ENCODE measurements at places on chromosomes 1 and 21.

GRCh38 chr1:235888119-235888643, 21.5 kb upstream of the LYST start:
- peak overlapping the region; percentile 80 for H3K27ac ChIP-seq
- no peaks in the 10 kb centered on the region for H3K27me3 ChIP-seq
- H3K4me3 ChIP-seq, result peak overlapping the region; percentile 61
- H3K36me3 ChIP-seq, result no peaks in the 10 kb centered on the region
- ATAC-seq, result peak; percentile 93

DNA sequence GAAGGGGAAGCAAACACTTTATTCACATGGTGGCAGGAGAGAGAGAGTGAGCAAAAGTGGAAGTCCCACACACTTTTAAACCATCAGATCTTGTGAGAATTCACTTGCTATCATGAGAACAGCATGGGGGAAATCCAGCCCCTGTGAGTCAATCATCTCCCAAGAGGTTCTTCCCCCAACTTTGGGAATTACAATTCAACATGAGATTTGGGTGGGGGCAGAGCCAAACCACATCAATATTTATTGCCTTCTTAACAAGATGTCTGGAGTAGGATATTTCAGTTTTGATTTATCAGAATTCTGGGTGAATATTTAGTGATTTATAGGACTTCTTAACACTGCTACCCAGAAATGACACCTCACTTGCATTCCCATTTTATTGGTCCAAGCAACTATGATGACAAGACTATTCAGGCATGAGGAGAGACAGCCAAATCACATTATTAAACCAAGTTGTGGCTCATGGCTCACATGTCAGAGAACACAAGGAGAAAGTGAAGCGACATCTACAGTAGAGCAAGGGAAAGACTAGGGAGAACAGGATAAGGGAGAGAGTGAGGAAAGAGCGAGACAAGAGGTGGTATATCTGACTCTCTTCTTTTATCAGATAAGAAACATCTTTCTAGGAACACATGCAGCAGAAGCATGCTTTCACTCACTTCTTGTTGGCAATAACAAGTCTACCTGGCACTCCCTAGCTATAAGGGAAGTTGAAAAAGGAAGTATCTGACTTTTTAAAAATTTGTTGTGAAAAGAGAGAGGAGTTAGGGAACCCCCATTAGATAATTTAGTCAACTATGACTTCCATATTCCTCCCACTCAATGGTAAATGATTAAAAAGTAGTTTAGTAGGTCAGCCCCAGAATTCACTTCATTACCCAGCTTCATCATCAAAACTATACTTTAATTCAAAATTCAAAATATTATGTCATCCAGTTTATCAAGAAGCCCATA, 36.6 kb upstream of the PTPRC start:
- no peaks in the 10 kb centered on the region for H3K27me3 ChIP-seq
- H3K4me1 ChIP-seq, result peaks cover 49% of the 10 kb centered on the region
- ATAC-seq, result peak; percentile 61
- H3K27ac ChIP-seq, result peak overlapping the region; percentile 98

DNA sequence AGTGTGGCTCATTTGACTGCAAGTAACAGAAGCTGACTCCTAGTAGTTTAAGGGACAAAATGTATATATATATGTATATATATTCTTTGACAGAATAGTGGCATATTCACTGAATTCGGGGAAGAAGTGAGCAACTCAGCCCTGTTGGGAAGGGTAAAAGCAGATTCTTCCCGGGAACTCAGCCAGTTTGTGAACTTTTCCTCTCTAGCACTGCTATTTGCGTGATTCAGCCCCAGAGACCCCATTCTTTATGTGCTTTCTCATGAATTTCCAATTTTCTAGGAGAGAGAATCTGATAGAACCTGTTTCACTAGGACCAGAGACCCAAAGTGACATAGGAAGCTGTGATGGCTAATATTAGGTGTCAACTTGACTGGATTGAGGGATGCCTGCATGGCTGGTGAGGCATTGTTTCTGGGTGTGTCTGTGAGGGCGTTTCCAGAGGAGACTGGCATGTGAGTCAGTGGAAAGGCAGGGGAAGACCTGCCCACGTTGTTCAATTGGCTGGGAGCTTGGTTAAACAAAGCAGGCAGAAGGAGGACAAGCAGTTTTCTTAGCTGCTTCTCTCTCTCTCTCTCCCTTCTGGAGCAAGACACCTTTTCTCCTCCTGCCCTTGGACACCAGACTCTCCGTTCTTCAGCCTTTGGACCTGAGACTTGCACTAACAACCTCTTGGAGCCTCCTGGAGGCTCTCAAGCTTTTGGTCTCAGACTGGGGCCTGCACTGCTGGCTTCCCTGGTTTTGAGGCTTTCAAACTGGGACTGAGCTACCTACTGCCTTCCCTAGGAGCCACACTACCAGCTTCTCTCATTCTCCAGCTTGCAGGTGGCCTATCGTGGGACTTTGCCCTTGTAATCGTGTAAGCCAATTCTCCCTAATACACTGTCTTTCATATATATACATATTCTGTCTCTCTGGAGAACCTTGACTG, 93.4 kb upstream of the KCNK1 start:
- no peaks in the 10 kb centered on the region for H3K36me3 ChIP-seq
- H3K27ac ChIP-seq, result no peak overlapping the region

- no peak for ATAC-seq
- H3K4me1 ChIP-seq, result peaks cover 10% of the 10 kb centered on the region
- H3K27me3 ChIP-seq, result no peaks in the 10 kb centered on the region
- no peak overlapping the region for H3K27ac ChIP-seq
Measured at GRCh38 chr1:183638649-183639387, 3.2 kb upstream of the ARPC5 start.

GRCh38 chr1:209926045-209926444, 12.0 kb upstream of the SYT14 start:
- H3K4me3 ChIP-seq, result no peak overlapping the region
- H3K27ac ChIP-seq, result no peak overlapping the region
- no peak for ATAC-seq
- H3K36me3 ChIP-seq, result no peaks in the 10 kb centered on the region

- H3K27me3 ChIP-seq, result peaks cover 8% of the 10 kb centered on the region
- peaks cover 6% of the 10 kb centered on the region for H3K36me3 ChIP-seq
- no peaks in the 10 kb centered on the region for H3K4me1 ChIP-seq
- peak; percentile 39 for ATAC-seq
Measured at GRCh38 chr1:200217703-200218102, 190.2 kb downstream of the NR5A2 start.

DNA sequence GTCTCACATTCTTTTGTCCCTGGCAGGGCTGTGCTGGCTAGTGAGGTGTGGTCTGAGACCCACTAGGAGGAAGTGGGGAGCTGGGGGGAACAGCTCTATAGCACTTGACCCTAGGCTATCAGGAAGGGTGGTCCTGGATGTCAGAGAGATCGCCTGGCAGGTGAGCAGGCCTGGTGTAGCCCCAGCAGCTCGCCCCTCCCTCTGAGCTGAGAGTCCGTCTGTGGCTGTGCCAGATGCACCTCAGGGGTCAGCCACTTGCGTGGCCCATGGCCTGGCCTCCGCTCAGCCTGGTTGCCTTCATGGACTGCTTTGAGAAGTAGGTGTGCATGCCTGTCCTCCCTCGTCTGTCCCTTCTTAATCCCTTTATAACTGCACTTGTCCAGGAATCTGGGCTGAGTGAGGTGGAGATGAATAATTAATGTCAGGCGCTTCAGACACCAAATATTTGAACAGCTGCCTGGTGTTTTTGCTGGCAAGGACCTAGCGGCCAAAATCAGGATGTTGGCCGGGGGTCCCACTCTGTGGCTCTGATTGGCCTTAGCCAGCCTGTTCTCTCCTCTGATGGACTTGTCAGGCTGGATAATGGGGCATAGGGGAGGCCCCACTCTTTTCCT, 30.5 kb downstream of the TMEM53 start:
- H3K27ac ChIP-seq, result no peak overlapping the region
- H3K27me3 ChIP-seq, result no peaks in the 10 kb centered on the region
- H3K4me3 ChIP-seq, result no peak overlapping the region
- H3K36me3 ChIP-seq, result peaks cover 53% of the 10 kb centered on the region

- H3K4me3 ChIP-seq, result no peak overlapping the region
- ATAC-seq, result no peak
- H3K4me1 ChIP-seq, result peaks cover 16% of the 10 kb centered on the region
- H3K36me3 ChIP-seq, result peaks cover 35% of the 10 kb centered on the region
- H3K27ac ChIP-seq, result no peak overlapping the region
- no peaks in the 10 kb centered on the region for H3K27me3 ChIP-seq
Measured at GRCh38 chr1:89873288-89873687, 52.5 kb downstream of the LRRC8D start.

DNA sequence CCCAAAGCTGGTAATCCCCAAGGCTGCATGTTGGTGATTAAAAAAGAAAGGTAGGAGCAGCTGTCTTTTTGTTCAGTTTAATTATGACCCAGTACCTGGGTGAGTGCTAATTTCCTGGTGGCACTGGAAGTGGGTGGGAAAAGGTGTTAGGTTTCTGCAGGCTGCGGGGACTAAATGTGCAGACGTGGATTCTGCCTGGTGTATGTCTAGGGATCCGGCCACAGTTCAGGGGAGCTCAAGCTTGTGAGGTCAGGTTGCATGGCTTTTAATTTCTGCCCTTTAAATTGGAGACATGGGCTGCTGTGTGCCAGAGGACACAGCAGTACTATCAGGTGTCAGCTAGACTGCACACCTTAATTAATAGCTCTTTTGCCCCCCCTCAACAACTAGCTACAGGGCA, 20.3 kb upstream of the TBX19 start:
- peaks cover 85% of the 10 kb centered on the region for H3K36me3 ChIP-seq
- H3K4me3 ChIP-seq, result no peak overlapping the region

DNA sequence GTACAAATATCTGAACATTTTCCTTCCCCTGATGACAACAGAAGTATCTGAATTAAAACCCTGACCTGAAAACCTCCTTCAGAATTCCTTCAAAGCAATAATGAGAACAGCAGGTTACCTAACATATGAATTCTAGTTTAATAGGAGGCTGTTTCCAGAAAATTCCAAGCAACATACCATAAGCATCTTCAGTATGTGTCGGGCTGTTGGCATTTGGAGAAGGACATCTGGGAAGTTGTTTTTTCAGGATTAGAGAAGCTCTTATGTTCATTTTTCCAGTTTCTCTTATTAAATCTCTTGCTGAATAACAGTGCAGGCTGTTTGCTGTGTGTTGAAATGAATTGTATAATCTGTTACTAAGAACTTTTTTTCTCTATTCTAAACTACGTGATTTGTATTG, 101.5 kb downstream of the PLA2G4A start:
- no peak overlapping the region for H3K27ac ChIP-seq
- H3K36me3 ChIP-seq, result no peaks in the 10 kb centered on the region
- no peak overlapping the region for H3K4me3 ChIP-seq

GRCh38 chr21:15119486-15119885, 54.7 kb upstream of the NRIP1 start:
- H3K4me1 ChIP-seq, result peaks cover 6% of the 10 kb centered on the region
- no peak overlapping the region for H3K27ac ChIP-seq
- peaks cover 16% of the 10 kb centered on the region for H3K27me3 ChIP-seq
- no peaks in the 10 kb centered on the region for H3K36me3 ChIP-seq

DNA sequence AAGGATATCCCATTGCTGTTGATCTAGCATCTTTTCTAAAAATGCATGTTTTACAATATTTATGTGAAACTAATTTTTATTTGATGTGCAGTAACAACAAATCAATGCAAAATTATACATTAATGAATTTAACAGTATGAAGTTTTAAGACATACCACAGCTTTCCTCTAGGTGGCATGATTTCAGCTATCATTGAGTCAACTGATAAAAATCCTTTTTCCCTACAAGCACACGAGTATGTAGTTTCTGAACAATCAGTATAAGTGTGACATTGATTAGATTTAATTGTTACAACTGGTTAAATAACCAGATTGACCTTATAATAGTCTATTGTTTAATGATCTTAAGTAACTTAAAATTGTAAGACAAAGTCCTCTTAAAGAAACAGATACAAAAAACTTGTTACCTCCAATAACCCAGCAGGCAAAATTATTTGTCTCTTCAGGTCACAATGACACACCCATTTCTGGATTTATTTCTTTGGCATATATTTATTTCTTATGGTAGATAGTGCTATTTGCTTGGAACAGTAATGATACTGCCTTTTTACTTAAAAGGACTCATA, 5.8 kb upstream of the TGFB2 start:
- no peaks in the 10 kb centered on the region for H3K27me3 ChIP-seq
- no peak for ATAC-seq
- no peaks in the 10 kb centered on the region for H3K36me3 ChIP-seq
- H3K4me3 ChIP-seq, result no peak overlapping the region

DNA sequence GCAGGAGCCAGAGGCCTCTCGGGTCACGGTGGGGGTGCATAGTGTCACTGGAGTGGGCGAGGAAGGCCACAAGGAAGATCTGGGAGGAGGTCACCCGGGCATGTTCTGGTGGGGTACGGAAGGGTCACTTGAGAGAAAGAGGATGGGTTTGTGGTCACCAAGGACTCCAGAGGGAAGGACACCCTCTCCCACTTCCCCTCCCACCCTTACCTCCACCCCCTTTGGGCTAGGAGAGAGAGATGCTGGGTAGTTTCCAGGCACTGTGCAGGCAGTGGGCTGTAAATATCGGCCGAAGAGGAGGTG, 703 bp downstream of the AMIGO1 start:
- peak overlapping the region; percentile 70 for H3K27ac ChIP-seq
- no peak for ATAC-seq
- peaks cover 22% of the 10 kb centered on the region for H3K4me1 ChIP-seq
- H3K27me3 ChIP-seq, result peaks cover 26% of the 10 kb centered on the region
- no peaks in the 10 kb centered on the region for H3K36me3 ChIP-seq

DNA sequence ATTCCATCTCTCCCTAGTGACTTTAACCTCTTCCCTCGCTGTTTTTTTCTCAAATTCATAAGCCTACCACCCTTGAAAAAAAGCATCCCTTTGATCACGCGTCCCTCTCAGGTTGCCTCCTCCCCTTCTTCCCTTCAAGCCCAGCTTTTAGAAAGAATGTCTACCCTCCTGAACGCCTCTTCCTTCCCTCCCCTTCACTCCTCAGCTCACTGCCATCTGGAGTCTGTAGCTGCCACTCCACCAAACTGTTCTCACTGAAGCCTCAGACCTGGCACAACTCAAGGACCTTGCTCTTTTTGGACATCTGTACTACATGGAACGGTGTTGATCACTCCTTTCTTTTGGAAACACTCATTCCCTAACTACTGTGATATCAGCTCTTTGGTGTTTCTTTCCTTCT, 80.6 kb downstream of the SLC25A24 start:
- no peaks in the 10 kb centered on the region for H3K36me3 ChIP-seq
- no peak overlapping the region for H3K27ac ChIP-seq
- ATAC-seq, result no peak
- peaks cover 30% of the 10 kb centered on the region for H3K27me3 ChIP-seq
- H3K4me3 ChIP-seq, result no peak overlapping the region
- H3K4me1 ChIP-seq, result peaks cover 19% of the 10 kb centered on the region

- peaks cover 42% of the 10 kb centered on the region for H3K27me3 ChIP-seq
- H3K4me1 ChIP-seq, result peaks cover 9% of the 10 kb centered on the region
- no peak overlapping the region for H3K27ac ChIP-seq
- no peak for ATAC-seq
- H3K4me3 ChIP-seq, result no peak overlapping the region
Measured at GRCh38 chr1:205449254-205449749, 6.5 kb downstream of the BLACAT1 start.

DNA sequence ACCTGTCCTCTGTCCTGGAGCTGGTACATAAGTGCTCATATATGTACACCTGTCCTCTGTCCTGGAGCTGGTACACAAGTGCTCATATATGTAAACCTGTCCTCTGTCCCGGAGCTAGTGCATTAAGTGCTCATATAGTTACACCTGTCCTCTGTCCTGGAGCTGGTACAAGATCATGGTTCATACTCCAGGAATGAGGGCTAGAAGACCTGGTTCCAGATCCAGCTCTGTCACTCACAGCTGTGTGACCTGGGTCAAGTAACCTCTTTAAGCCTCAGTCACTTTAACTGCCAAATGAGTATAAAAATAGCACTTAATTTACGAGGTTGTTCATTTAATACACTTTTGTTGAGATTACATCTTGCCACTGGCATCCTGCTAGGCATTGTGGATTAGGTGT, 28.0 kb downstream of the SMYD3 start:
- H3K27me3 ChIP-seq, result no peaks in the 10 kb centered on the region
- H3K4me1 ChIP-seq, result peaks cover 27% of the 10 kb centered on the region
- no peak overlapping the region for H3K4me3 ChIP-seq
- no peak for ATAC-seq
- no peaks in the 10 kb centered on the region for H3K36me3 ChIP-seq
- no peak overlapping the region for H3K27ac ChIP-seq

Data from stimulated activated memory B cell treated with anti-CD40 and anti-IgM and Interleukin-4, amounts not matched to agents 10 μg/mL and 1 μg/mL and 100 μg/mL, for 72 hours (primary cell).